Esophagus squamous epithelium (tissue), 5 donors: ENCODE measurements at places on chromosomes 5 and 9.

DNA sequence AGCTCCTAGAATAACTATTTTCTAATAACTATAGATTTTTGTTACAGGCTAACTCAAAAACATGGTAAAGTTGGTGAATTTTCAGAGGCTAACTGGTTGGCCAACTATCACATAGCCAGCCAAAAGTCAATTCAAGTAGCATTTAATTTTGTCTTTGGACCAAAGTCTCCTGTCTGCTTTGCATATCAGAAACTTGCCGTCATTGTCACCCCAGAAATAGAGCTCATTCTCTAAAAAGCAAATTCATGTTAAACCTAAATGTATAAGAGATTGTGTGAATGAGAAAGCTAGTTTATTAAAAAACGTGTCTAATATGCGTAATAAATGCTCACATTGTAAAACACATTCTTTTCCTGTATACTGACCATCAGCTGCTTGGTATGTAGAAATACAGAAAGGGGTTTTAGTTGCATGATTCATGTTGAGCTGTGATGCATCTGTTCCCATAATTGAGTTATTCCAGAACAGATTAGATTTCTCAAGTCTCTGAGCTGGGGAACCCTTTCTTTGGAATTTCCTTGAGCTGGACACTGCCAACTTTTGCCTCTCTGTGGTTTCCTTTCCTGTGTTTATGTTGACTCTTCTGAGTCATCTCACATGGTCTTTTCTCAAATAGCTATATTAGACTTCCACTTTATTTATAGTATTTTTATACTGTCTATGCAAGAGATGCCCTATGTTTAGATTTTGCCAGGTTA is 7.3 kb downstream of the SRFBP1 start:
- no peaks in the 10 kb centered on the region for H3K27me3 ChIP-seq
- no peaks in the 10 kb centered on the region for H3K36me3 ChIP-seq
- peak overlapping the region; percentile 11 for H3K27ac ChIP-seq
- no peak overlapping the region for H3K4me3 ChIP-seq
- DNase-seq = no peak

DNA sequence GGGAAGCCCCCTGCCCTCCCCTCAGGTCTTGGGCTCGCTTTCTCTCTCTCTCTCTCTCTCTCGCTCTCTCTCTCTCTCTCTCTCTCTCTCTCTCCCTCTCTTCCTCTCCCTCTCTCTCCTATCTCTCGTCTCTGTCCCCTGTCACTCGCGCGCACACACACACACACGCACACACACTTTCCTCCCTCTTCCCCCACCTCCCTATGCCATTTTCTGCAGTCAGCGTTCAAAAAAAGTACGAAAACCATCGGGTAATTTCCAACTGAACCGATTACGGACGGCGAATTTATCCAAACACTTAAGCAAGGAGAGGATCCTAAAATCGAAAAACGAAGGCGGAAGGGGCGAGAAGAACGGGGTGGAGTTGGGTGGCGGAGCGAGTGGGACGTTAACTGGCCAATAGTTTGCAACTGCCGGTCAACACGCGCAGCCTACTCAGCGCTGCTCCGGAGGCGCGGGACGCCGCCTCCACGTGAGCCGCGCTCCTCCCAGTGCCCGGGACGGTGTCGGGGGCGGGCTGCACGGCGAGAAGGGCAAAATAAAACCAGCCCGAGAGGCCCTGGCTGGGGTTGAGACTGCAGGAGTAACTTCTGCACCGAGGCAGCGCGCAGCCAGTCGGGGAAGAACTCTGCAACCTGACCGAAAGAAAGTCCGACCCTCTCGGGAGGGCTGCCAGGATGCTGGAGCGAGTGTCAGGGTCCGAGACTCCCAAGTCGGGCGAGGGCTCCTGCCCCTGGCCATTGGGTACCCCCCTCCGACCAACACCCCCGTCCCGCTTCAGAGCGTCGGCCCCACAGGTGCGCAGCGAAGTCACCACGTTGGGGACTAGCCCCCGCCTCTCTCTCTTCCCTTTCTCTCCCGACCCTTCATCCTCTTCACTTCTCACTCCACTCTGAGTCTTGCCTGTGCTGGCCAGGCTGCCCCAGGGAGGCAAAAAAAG is 24.9 kb upstream of the ELAVL2 start:
- DNase-seq = no peak
- peaks cover 9% of the 10 kb centered on the region for H3K27me3 ChIP-seq
- no peak overlapping the region for H3K27ac ChIP-seq
- peak overlapping the region; percentile 68 for H3K4me3 ChIP-seq
- H3K4me1 ChIP-seq = peaks cover 21% of the 10 kb centered on the region
- no peaks in the 10 kb centered on the region for H3K36me3 ChIP-seq

GRCh38 chr9:98804083-98804482 is 3.4 kb upstream of the GALNT12 start:
- H3K36me3 ChIP-seq = no peaks in the 10 kb centered on the region
- H3K4me1 ChIP-seq = peaks cover 91% of the 10 kb centered on the region
- DNase-seq = no peak
- no peaks in the 10 kb centered on the region for H3K27me3 ChIP-seq
- no peak overlapping the region for H3K4me3 ChIP-seq

DNA sequence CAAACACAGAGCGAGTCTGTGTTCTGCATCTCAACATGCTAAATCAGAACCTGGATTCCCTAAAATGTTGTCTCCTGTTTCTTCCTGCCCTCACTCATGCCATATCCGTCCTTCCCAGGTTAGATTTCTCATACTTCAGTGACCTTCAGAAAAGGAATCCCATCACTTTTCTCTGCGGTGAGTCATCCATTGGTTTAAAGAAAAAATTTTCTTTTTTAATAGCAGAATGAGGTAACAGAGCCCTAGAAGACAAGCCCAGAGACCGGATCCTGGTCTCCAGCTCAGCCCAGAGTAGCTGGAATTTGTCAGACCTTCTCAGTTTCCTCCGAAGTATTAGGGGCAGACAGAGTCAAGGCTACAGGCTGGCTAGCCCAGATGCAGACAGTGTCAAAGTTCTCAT is 143.2 kb upstream of the DMRT1 start:
- H3K27ac ChIP-seq = no peak overlapping the region
- DNase-seq = no peak
- no peaks in the 10 kb centered on the region for H3K27me3 ChIP-seq
- no peaks in the 10 kb centered on the region for H3K36me3 ChIP-seq
- no peak overlapping the region for H3K4me3 ChIP-seq

DNA sequence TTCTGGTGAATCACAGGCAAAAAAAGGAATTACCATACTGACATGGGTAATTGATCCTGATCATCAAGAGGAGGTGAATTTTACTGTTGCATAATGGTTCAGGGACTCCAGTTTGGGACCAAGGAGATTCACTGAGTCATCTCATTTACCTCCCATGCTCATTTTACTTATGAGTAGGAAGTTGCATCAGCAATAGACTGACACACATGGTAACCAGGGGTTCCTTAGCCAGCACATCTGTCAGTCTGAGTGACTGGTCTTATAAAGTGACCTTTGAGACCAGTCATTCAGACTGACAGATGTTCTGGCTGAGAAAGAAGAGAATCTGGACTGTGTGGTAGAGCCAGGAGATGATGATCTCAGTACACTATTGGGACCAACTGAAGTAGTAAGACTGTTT is 384.6 kb upstream of the CD180 start:
- no peak overlapping the region for H3K27ac ChIP-seq
- no peak for DNase-seq
- H3K4me1 ChIP-seq = no peaks in the 10 kb centered on the region
- no peaks in the 10 kb centered on the region for H3K36me3 ChIP-seq
- no peaks in the 10 kb centered on the region for H3K27me3 ChIP-seq
- H3K4me3 ChIP-seq = no peak overlapping the region

- H3K27me3 ChIP-seq = no peaks in the 10 kb centered on the region
- H3K36me3 ChIP-seq = no peaks in the 10 kb centered on the region
- H3K27ac ChIP-seq = peak overlapping the region; percentile 89
- no peak overlapping the region for H3K4me3 ChIP-seq
- H3K4me1 ChIP-seq = peaks cover 21% of the 10 kb centered on the region
Observed at GRCh38 chr5:141881886-141882285, 3.7 kb upstream of the PCDH1 start.

- no peak overlapping the region for H3K27ac ChIP-seq
- no peaks in the 10 kb centered on the region for H3K36me3 ChIP-seq
- no peak overlapping the region for H3K4me3 ChIP-seq
Observed at GRCh38 chr5:100867039-100867562, 36.0 kb downstream of the ST8SIA4 start.

DNA sequence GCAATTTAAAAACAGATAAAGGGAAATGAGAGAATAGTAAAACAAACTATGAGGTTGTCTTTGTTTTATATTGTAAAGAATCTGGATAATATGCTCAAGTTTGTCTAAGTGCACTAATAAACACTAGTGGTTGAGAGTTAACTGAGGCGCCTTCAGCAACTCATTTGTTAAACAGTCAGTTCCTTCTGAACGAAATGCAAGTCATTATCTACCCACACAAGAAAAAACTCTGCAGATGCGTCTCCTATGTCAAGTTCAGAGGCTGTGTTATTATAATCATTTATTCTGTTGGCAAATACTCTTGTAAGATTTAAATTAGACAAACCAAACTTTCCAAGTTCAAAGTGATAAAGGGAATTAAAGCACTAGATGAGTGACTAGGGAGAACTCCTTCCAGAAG is 20.3 kb upstream of the PCA3 start:
- H3K4me1 ChIP-seq = no peaks in the 10 kb centered on the region
- no peak overlapping the region for H3K4me3 ChIP-seq
- no peak overlapping the region for H3K27ac ChIP-seq
- H3K27me3 ChIP-seq = no peaks in the 10 kb centered on the region

DNA sequence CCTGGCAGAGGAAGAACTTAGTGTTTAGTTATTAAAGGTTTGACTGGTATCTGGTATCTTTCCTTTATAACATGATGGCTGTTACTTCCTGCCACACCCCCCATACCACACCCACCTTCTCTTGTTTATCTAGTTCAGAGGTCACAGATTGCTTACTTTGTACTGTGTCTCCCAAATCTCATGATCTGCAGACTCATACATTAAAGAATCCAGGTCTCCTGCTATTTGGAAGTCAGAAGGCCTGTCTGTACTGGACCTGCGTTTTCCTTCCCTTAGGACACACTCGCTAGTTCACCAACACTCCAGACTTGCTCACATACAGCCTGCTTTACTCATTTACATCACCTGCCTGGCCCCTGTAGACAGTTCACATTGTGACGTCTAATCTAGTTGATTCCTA is 39.3 kb downstream of the NUDT12 start:
- no peaks in the 10 kb centered on the region for H3K36me3 ChIP-seq
- H3K4me1 ChIP-seq = no peaks in the 10 kb centered on the region
- no peak overlapping the region for H3K4me3 ChIP-seq
- no peak overlapping the region for H3K27ac ChIP-seq
